ENCODE measurements at places on chromosomes 2 and 18. TPM values are rescaled to one million over a fixed set of nuclear protein-coding genes. Genes with fewer than 3 reads are reported as not detected.

- H3K27ac ChIP-seq = no peak overlapping the region
- no peak overlapping the region for H3K4me3 ChIP-seq
- H3K27me3 ChIP-seq = no peaks in the 10 kb centered on the region
- DNase-seq = no peak
Measured at GRCh38 chr18:53603276-53603675, 621.2 kb downstream of the MBD2 start.

GRCh38 chr2:151052850-151053660 lies 208.6 kb downstream of the RBM43 start:
- no peak for DNase-seq
- H3K27me3 ChIP-seq = no peaks in the 10 kb centered on the region
- no peak overlapping the region for H3K4me3 ChIP-seq
- H3K27ac ChIP-seq = no peak overlapping the region
- no peaks in the 10 kb centered on the region for H3K4me1 ChIP-seq

- H3K36me3 ChIP-seq = peaks cover 6% of the 10 kb centered on the region
- no peak overlapping the region for H3K27ac ChIP-seq
- DNase-seq = no peak
- H3K4me1 ChIP-seq = no peaks in the 10 kb centered on the region
- no peak overlapping the region for H3K4me3 ChIP-seq
- no peaks in the 10 kb centered on the region for H3K27me3 ChIP-seq
Measured at GRCh38 chr2:160613466-160614153, 120.0 kb upstream of the RBMS1 start.

DNA sequence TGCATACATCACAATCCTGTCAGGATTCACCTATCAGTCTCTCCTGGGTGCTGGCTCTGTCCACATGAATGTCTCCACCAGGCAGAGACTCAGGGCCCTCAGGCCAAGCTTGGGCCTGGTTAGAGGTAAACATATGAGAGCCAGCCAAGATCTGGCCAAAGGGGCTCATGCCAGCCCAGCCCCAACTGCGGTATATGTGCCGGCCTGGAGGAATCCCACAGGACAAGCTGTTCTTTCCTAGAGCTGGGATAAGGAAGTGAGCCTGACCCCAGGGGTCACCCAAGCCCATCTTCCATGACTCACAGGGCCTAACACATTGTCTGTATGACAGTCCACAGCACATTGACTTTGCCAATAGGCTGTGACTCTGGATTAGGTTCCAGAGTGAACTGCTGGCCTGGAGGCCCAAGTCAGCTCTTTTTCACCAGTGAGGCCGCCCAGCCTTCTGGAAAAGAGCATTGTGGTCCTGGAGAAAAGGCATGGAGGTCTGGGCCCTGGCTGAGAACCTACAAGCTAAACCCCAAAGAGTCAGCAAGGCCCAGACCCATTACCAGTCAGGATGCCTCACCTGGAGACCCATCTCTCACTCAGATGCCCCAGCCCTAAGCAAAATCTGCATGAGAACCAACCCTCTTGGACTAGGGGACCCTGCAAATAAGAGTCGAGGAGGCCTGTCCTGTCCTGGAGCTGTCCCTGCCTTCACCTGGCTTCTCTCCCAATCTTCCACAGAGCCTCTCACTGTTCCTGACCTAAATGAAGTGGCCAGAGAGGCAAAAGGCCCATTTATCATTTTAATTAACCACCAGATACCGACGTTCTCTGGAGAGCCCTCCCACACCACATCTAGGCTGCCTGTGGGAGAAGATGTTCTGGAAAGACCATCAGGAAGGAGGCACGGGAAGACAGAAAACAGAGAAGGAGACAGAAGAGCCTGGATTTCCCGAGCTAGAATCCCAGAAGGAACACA lies 120.9 kb upstream of the PKDCC start:
- no peak for DNase-seq
- H3K4me3 ChIP-seq = no peak overlapping the region
- peaks cover 8% of the 10 kb centered on the region for H3K36me3 ChIP-seq
- H3K27ac ChIP-seq = no peak overlapping the region
- H3K4me1 ChIP-seq = no peaks in the 10 kb centered on the region
- H3K27me3 ChIP-seq = no peaks in the 10 kb centered on the region

DNA sequence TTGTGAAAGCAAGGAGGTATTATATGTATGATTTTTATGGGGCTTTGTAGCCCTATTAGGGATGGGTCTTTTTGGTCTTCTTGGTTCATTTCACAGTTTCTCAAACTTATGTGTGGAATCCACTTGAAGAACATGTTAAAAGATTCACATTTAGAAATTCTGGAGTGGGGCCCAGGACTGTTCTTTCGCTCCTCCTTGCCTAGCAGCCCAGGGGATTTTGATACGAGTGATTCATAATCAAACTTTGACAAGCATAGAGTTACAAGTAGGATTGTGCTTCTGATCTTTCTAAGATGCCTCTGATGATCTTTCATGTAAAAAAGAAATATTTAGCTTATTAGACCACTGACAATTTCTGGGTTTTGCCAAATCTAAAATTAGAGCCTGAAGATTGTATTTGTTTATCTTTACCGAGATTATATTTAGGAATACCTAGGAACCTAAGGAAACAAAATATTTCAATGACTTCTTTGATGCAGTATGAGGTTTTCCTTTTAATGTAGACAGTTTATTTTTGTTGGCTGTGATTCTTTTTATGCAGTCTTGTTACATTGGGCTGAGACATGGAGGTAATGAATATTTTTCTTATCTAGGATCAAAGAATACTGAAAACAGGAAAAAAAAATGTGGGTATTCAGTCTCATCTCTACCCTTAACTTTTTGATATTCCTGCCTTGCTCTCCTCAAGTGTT lies 324.0 kb downstream of the PARD3B start:
- DNase-seq = no peak
- peaks cover 4% of the 10 kb centered on the region for H3K36me3 ChIP-seq

- no peaks in the 10 kb centered on the region for H3K36me3 ChIP-seq
- H3K4me1 ChIP-seq = no peaks in the 10 kb centered on the region
- no peak for DNase-seq
- no peak overlapping the region for H3K27ac ChIP-seq
Measured at GRCh38 chr18:13617826-13618515, 108.4 kb downstream of the FAM210A start.

GRCh38 chr2:69437751-69438154 lies 518 bp upstream of the NFU1 start:
- no peaks in the 10 kb centered on the region for H3K36me3 ChIP-seq
- H3K27me3 ChIP-seq = no peaks in the 10 kb centered on the region
- H3K4me1 ChIP-seq = no peaks in the 10 kb centered on the region
- DNase-seq = no peak
- H3K27ac ChIP-seq = peak overlapping the region; percentile 29

DNA sequence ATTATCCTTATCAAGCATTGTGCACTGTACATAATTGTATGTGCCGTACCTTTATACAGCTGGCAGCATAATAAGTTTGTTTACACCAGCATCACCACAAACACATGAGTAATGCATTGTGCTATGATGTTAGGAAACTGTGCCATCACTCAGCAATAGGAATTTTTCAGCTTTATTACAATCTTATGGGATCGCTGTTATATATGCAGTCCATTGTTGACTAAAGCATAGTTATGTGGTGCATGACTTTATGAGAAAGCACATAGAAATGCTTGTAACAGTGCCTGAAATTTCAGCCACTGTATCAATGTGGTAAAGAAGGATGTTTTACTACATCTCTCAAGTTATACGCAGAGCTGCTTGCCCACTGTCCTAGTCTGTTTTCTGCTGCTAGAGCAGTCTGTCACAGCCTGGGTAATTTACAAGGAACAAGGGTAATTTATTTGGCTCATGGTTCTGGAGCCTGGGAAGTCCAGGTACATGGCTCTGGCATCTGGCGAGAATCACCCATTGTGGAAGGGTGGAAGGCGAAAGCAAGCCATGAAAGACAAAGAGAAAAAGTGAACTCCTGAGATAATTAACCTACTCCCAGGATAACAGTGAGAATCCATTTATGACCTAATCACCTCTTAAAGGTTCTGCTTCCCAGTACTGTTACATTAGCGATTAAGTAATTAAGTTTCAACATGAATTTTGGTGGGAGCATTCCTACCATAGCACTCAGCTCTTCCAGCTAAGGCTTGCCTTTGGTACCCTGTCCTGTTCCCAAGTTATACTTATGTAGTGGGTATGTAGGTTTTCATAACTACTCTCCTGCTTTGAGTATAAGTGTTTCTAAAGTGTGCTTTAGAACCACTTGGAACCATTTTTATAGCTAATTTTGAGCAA lies 4.6 kb downstream of the MAP3K20 start:
- no peaks in the 10 kb centered on the region for H3K36me3 ChIP-seq
- no peak overlapping the region for H3K27ac ChIP-seq
- no peaks in the 10 kb centered on the region for H3K27me3 ChIP-seq

- no peak overlapping the region for H3K4me3 ChIP-seq
- no peak overlapping the region for H3K27ac ChIP-seq
- peaks cover 5% of the 10 kb centered on the region for H3K36me3 ChIP-seq
- no peaks in the 10 kb centered on the region for H3K4me1 ChIP-seq
- DNase-seq = peak; percentile 17
- H3K27me3 ChIP-seq = no peaks in the 10 kb centered on the region
Measured at GRCh38 chr2:3280197-3280596, 97.4 kb downstream of the EIPR1 start.

- H3K4me1 ChIP-seq = no peaks in the 10 kb centered on the region
- no peak overlapping the region for H3K27ac ChIP-seq
- no peaks in the 10 kb centered on the region for H3K27me3 ChIP-seq
- H3K36me3 ChIP-seq = no peaks in the 10 kb centered on the region
- DNase-seq = no peak
Measured at GRCh38 chr2:121164042-121164441, 121.0 kb downstream of the TFCP2L1 start.

- no peaks in the 10 kb centered on the region for H3K27me3 ChIP-seq
- peaks cover 68% of the 10 kb centered on the region for H3K36me3 ChIP-seq
- peak; percentile 88 for DNase-seq
Measured at GRCh38 chr2:27441958-27442919, at the start of gene KRTCAP3. Gene KRTCAP3, plus strand, starts transcription at chr2:27442381. Its CDS starts 32 bp downstream, at chr2:27442413.

GRCh38 chr18:59056706-59057492 lies 82.8 kb upstream of the SEC11C start:
- H3K27me3 ChIP-seq = no peaks in the 10 kb centered on the region
- H3K4me3 ChIP-seq = no peak overlapping the region
- H3K4me1 ChIP-seq = no peaks in the 10 kb centered on the region

- H3K4me1 ChIP-seq = no peaks in the 10 kb centered on the region
- no peak overlapping the region for H3K27ac ChIP-seq
- H3K27me3 ChIP-seq = no peaks in the 10 kb centered on the region
- H3K4me3 ChIP-seq = no peak overlapping the region
- DNase-seq = no peak
Measured at GRCh38 chr2:204947405-204947804, 402.1 kb downstream of the PARD3B start.

GRCh38 chr18:461762-462161 lies 38.7 kb downstream of the COLEC12 start:
- no peak overlapping the region for H3K27ac ChIP-seq
- no peak for DNase-seq
- no peaks in the 10 kb centered on the region for H3K36me3 ChIP-seq
- no peaks in the 10 kb centered on the region for H3K27me3 ChIP-seq
- H3K4me3 ChIP-seq = no peak overlapping the region

DNA sequence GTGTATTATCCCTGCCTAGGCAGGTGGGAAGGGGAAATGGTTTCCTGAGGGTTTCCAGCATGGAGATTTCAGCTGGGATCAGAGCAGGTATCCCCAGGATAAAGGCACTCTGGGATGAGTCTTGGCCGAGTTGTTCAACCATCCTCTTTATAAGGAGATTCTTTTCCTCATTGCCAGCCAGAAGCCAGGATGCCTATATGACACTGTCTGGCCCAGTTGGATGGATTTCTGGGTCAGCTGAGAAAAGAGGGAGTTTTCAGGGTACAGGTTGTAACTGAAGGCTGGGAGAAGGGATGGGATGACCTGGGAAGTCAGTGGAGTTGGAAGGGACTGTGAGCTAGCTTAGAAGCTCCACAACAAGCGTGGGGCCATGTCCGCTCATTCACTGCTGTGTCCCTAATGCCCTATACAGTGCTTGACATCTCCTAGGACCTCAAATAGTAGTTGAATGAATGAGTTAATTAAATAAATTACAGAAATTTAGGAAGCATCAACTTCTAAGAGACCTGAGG lies 8.3 kb downstream of the RHOB start:
- H3K27ac ChIP-seq = no peak overlapping the region
- H3K4me1 ChIP-seq = no peaks in the 10 kb centered on the region
- DNase-seq = no peak

DNA sequence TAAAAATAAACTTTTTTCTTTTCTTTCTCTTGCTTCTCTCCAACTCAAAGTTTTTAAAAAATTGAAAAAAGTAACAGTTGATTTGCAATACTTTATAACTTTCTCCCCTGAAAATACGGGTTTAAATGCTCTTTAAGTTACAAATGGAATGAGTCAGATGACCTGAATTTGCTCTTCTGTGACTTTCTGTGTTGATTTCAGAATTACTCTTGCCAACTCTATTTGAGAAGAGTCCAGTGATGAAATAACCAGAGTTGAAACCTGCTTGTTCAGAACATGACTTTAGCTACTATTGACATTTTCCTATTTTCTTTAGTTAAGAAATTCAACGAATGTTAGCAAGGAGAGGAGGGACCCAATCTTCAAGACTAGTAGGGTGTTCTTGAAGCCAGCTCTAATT lies 146.1 kb upstream of the ZSWIM2 start:
- H3K27me3 ChIP-seq = no peaks in the 10 kb centered on the region
- H3K36me3 ChIP-seq = no peaks in the 10 kb centered on the region
- no peak overlapping the region for H3K27ac ChIP-seq
- no peak overlapping the region for H3K4me3 ChIP-seq

Gene SERPINB4
- total RNA-seq = 4.3 TPM

Gene HOXD4
- not detected for total RNA-seq

Gene SKOR2
- 0.18 TPM for total RNA-seq

Gene ACADL
- 0.24 TPM for total RNA-seq

Gene OXER1
- 1.6 TPM for total RNA-seq

Gene GPAT2
- not detected for total RNA-seq

Gene TMEM247
- total RNA-seq = not detected

Gene MOCOS
- total RNA-seq = 6.0 TPM

Gene AP1S3
- 11.0 TPM for total RNA-seq

Gene FAP
- total RNA-seq = not detected
